ENCODE measurements at places on chromosomes 5 and 9.
A peak's percentile ranks its signal among the peaks of the same experiment; 100 is the strongest.

DNA sequence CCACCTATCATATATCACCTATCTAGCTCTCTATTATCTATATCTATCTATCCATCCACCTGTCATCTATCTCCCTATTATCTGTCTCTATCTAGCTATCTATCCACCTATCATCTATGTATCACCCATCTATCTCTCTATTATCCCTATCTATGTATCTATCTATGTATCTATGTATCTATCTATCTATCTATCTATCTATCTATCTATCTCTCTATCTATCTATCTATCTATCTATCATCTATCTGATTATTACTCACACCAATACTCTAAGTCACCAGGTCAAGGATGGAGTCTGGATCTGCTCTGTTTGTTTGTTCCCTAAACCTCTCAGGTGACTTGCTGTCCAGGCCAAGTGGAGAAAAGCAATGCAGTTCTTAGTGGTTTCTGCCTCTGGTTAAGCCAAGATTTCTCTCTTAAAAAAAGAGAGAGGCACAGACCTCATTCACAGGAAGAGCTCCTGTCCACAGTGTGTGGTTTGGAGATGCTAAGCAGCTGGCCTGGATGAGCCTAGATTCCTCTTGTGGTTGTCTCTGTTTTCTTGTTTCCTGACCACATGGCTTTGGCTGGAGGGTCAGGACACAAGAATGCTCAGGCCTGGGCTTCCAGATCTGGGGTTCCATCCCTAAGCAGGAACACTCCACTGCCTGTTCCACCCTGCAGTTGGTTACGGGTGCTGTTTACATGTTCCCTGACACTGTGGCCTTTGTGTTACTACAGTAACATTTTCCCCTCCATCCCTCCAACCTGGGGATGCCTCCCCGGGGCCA is 133.4 kb downstream of the PHF2 start:
- no peak for DNase-seq

- no peak for DNase-seq
Observed at GRCh38 chr5:133930061-133930812, 38.2 kb downstream of the C5orf15 start.

- DNase-seq, result no peak
Observed at GRCh38 chr5:35356725-35357124, 126.4 kb upstream of the PRLR start.

DNA sequence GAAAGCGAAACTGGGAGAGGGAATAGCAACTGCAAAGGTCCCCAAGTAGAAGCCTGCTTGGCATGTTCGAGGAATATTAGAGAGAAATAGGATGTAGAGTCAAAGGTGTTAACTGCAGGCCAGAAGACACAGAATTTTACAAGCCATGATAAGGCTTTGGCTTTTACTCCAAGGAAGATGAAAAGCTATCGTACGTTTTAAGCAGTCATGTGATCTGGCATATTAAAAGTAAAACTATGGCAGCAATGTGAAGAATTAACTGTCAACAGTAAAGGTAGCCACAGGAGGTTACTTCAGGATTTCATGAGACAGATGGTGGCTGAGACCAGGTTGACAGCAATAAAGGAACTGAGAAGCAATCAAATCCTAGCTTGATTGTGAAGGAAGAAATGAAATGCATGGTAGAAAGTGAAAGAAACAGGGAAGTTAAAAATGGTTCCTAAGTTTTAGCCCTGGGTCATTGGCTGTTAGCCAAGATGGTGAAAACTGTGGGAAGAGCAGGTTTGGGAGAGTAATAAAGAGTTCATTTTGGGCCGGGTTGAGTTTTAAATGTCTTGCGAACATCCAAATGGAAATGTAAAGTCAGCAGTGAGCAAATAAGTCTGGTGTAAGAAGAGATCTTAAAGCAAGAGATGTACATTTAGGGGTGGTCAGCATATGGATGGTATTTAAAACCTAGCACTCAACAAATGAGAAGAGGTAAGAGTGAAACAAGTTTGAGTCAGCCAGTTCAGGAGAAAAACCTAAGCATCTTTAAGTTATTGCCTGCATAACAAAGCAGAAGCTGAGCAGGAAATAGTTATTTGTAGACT is 20.3 kb upstream of the TTC33 start:
- DNase-seq, result no peak

DNA sequence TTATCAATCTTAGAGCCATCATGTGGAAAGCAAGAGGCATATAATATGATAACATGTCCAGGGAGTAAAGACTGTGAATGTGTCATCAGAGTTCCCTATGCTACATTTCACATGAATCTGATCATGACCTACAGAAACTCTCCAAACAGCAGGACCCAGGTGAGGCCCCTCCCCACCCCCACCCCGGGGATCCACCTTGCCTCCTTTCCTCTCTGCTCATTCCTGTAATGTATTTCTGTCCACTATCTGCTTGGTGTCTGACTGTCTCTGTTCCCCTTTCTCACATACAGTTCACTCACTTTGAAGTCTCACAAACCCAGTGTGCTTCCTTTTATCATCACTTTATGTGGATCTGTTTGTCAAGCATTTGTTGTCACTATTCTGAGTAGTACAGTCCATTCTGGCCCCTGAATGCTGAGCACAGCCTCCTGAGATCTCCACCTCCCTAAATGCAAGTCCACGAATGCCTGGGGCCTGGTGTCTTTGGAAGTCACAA is 76.4 kb upstream of the SMARCA2 start:
- DNase-seq, result no peak

GRCh38 chr9:132946631-132947295 is 2.3 kb upstream of the TSC1 start:
- no peak for DNase-seq

- DNase-seq, result peak; percentile 12
Observed at GRCh38 chr5:137954131-137954879, 65.0 kb downstream of the PKD2L2 start.

- peak; percentile 41 for DNase-seq
Observed at GRCh38 chr5:65722575-65723403, 784 bp downstream of the NLN start.

DNA sequence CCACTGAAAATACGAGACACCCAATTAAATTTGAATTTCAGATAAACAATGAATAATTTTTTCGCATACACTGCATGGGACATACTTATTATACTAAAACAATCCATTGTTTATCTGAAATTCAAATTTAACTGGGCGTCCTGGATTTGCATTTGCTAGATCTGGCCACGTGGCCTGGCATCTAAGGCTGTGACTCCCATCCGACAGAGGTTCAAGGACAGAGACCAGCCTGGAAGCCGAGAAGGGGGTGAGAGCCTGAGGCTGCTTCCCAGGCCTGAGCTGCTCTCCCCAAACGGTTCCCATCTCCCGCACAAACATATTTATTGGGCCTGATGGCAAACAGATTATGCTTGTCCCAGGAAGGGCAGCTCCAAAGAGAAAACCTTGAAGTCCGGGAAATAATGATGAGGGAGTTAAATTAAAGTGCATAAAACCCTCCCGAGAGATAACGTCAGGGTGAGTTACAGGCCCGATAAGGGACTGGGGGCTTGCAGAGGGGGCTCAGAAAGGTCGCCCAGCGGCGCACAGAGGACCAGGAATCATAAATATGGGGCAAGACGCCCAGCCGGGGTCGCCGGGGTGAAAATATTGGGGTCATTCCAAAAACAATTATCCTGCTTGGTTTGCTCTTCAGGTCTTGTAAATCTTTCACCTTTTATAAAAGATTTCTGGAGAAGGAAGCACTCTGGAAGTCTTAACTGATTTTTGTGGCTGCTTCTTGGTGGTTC is 163.7 kb downstream of the GAPVD1 start:
- no peak for DNase-seq

DNA sequence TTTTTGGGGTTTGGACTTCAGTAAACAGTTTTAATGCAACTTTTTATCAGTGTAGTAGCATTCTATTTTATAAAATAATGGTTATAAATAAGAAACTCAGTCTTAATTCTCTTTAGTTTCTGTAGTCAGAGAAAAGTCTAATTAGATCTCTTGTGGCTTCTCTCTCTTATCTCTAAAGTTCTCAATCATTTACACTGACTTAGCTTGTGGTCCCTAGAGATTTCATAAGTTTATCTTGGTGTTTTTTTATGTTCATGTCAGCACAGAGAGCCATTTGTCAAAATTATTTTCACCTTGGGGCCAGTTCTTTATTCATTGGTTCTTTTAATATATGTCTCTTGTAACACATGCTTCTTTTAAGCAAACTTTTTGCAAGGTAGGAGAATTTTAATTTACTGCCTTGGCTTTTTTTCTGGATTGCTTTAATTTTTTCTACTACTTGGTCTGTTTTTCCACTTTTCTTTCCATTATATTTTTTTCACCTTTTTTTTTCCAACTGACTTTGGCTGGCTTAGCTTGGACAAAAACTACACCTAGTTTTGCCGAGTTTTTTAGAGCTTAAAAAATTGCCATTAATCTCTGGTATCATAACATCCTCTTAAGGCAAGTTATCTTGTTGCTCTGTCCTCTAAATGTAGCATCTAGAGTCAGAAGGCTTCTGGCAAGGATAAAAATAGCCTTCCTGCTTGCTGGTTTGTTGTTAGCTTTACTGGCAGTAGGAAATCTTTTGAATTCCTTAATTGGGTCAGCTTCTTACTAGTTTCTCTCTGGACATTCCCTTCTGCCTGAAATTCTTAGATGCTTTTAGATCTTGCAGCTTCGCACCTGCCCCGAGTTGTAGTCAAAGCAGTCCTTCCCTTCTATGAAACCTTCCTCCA is 35.3 kb downstream of the CPEB4 start:
- no peak for DNase-seq

- no peak for DNase-seq
Observed at GRCh38 chr9:108750661-108751215, 105.0 kb downstream of the ACTL7B start.

- no peak for DNase-seq
Observed at GRCh38 chr9:34065541-34065940, 16.9 kb upstream of the UBAP2 start.

DNA sequence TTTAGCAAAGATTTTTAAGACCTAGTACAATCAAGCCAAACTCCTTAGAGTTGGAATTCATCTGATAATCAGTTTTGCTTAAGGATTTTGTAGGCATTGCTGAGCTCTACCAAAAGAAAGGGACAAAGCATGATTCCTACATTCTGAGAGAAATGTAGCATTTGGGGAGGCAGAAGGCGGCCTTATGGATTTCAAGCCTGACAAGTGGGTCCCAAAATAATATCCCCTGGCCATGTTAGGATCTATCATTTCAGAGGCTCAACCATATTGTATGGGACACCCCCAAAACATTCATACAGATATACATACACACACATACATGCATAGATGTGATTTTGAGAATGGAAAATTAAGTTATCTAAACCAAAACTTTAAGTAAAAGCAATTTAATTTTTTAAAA is 257.8 kb upstream of the VLDLR start:
- no peak for DNase-seq

DNA sequence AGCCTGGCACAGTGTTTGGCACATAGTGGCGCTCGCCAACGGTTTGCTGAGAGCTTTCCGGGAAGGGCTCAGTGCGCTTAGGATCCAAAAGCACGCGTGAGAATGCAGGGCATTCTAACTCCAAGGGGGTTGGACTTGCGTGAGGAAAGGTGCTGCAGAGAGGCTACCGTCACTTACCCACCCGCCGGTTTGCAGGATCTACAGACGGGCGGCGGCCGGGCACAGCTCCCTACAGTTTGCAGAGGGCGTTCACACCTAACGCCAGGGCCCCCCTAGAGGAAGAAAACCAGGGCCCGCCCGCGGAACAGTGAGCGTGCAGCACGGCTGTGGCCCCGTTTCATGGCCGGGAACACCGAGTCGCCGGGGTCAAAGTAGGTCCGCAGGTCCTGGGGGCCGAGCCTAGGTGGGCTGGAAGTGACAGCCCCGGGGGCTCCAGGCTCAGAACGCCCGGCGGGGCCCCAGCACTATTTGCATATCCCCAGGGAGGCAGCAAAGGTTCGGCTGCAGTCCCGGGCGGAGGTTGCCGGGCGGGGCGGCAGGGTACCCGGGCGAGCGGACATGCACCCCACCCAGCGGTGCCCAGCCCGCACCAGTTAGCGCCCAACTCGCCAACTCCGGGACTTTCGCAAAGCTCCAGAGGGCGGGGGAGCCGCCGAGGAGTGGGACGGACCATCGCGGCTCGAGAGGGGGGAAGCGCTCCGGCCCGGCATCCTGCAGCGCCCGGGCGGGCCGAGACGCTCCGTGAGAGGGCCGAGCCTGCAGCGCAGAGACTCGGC is 526 bp upstream of the GALNT10 start:
- DNase-seq, result peak; percentile 77

- DNase-seq, result peak; percentile 71
Observed at GRCh38 chr9:21110708-21111576, 30.7 kb downstream of the IFNW1 start.

- no peak for DNase-seq
Observed at GRCh38 chr5:98651715-98652114, 121.7 kb upstream of the RGMB start.

DNA sequence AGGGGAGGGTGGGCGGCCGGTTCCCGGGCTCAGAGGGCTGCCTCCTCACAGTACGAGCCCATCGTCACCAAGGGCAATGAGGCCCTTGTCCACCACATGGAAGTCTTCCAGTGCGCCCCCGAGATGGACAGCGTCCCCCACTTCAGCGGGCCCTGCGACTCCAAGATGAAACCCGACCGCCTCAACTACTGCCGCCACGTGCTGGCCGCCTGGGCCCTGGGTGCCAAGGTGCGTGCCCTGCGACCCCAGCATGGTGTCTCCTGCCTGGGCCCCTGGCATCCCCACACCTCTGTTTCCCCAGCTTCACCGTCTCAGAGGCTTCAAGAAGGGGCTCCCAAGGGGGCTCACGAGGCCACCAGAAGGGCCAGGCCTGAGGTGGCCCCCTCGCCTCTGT is 7.2 kb downstream of the DBH start:
- no peak for DNase-seq

GRCh38 chr5:169691471-169691870 is 54.4 kb downstream of the DOCK2 start:
- DNase-seq, result no peak

GRCh38 chr5:134833340-134834032 is 12.3 kb upstream of the C5orf24 start:
- DNase-seq, result no peak

GRCh38 chr5:171314728-171315385 is 5.8 kb downstream of the TLX3 start:
- peak; percentile 78 for DNase-seq

DNA sequence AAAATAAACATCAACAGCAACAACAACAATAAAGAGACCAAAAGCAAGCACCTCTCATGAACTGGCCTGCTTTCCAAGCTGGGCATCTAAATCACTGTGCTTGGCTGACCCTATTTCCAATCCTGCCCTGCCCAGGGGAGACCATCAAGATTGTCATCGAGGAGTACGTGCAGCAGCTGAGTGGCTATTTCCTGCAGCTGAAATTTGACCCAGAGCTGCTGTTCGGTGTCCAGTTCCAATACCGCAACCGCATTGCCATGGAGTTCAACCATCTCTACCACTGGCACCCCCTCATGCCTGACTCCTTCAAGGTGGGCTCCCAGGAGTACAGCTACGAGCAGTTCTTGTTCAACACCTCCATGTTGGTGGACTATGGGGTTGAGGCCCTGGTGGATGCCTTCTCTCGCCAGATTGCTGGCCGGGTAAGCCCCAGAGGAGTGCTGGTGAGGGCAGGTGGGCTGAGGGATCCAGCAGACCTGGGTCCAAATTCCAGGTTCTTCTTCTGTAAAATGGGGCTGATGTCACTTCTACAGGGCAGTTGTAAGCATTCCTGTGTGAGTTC is 15.6 kb downstream of the PTGS1 start:
- DNase-seq, result no peak

All from hindlimb muscle (tissue), 1 donor.